ENCODE measurements at places on chromosomes 5 and 9.

GRCh38 chr9:1337169-1337568, 287.0 kb downstream of the DMRT2 start:
- DNase-seq: no peak

- DNase-seq: no peak
Observed at GRCh38 chr9:72464857-72465592, 56.4 kb upstream of the TMC1 start.

DNA sequence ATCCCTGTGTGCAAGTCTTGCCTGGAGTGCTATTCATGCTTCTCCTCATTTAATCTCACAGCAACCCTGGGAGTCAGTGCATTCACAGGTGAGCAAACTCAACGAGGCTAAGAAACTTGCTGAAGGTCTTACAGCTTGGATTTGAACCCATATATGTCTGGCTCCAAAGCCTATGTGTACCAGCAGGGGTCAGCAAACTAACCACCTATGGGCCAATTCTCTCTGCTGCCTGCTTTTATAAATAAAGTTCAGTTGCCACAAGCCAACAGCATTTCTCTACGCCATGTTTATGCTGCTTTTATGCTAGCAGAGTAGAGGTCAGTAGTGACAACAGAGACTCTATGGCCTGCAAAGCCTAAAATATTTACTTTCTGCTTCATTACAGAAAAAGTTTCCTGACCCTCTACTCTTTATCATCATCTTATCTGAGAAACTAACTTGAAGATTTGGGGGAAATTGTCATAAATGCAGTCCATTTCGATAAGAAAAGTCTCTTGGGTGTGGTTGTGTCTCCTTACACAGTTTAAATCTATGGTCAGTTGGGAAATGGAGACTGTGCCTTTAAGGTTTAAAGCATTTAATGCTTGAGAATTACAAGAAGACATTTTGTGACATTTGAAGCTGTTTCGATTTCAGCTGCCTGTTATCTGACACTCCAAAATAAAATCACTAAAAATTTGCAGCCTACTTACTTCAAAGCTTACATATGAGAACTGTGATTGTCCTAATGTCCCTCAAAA, 137.7 kb downstream of the PRELID2 start:
- no peak for DNase-seq

GRCh38 chr5:88675708-88676636, 207.0 kb downstream of the MEF2C start:
- DNase-seq: peak; percentile 80

Data from anterior cingulate cortex (tissue), 58 donors.